ENCODE measurements at places on chromosomes 1 and 21.

DNA sequence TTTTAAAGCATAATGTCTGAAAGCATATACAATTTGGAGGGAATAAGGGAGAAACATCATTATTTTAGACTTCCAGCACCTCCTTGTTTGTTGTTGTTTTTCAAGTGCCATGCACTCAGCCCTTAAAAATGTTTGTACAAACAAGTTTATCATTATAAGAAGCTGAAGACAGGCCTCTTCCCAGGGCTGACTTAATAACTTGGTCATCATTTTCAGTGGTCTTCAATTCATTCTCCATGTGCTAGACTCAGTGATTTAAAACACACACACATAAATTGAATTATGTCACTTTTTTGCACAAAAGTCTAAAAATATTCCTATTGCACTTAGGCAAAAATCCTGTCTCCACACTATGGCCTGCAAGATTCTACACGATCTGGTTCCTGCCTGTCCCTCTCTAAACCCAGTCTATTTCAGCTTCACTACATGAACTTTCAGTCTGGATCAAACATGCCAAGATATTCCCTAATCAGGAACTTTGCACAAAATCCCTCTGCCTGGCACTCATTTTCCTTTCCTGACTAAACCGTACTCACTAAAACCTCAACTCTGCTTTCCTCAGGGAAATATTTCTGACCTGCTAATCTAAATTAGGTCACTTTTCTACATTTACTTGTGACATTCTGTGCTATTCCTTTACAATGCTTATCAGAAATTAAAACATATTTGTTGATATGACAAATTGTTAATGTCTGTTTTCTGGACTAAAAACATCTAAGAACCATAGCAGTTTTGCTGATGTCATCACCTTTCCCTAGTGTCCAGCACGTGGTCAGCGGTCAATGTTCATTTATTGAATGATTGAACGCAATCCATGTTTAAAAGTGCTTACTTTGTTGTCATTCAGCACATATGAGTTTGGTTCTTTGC, 14.8 kb upstream of the GBP5 start:
- H3K27ac ChIP-seq, result peak overlapping the region; percentile 38
- DNase-seq, result no peak
- no peaks in the 10 kb centered on the region for H3K36me3 ChIP-seq

GRCh38 chr1:76640723-76641122, 226.6 kb upstream of the ST6GALNAC5 start:
- DNase-seq, result no peak
- H3K27ac ChIP-seq, result no peak overlapping the region
- H3K4me1 ChIP-seq, result no peaks in the 10 kb centered on the region
- no peak overlapping the region for H3K4me3 ChIP-seq
- H3K36me3 ChIP-seq, result no peaks in the 10 kb centered on the region
- no peaks in the 10 kb centered on the region for H3K27me3 ChIP-seq

DNA sequence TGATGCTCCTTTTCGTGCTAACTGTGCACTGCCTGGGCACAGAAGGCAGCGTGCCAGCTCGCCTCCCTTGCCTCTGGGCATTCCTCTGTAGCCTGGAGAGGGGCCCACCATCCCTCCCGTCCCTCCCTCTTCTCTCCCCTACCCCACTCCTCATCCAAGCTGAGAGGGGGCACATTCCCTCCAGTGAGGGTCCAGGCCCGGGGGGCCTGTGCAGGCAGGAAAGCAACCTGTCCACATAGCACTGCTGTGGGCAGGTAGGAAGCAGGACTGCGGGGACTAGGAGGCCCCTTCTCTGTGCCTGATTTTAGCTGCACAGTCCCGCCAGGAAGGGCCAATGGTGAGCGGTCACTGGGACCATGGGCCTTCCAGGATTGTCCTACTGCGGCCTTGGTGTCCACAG, 10.3 kb upstream of the PKNOX1 start:
- H3K4me3 ChIP-seq, result no peak overlapping the region
- no peaks in the 10 kb centered on the region for H3K36me3 ChIP-seq
- no peaks in the 10 kb centered on the region for H3K4me1 ChIP-seq
- no peaks in the 10 kb centered on the region for H3K27me3 ChIP-seq
- DNase-seq, result no peak
- no peak overlapping the region for H3K27ac ChIP-seq

DNA sequence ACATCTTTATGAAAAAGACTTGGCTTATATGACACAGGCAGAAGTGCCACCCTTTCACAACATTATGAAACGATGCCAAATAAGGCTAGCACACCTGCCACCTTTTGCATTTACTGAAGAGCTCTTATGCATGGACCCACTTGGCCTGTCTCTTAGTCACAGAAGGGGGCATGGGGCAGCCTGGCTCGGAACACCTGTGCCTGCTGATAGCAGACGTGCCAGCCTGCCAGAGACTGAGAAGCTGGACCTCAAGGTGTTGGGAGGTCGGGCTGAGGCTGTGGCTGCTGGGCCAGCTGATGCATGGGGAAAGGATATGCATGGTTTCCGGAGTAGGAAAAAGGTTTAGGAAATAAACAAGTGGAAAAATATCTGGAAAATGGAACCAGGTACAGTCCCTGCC, 21.5 kb downstream of the RCAN1 start:
- no peak overlapping the region for H3K4me3 ChIP-seq
- H3K27ac ChIP-seq, result no peak overlapping the region
- no peaks in the 10 kb centered on the region for H3K4me1 ChIP-seq

GRCh38 chr1:66256629-66257572, 277.1 kb upstream of the SGIP1 start:
- H3K4me1 ChIP-seq, result peaks cover 22% of the 10 kb centered on the region
- H3K36me3 ChIP-seq, result no peaks in the 10 kb centered on the region
- no peak overlapping the region for H3K4me3 ChIP-seq
- no peaks in the 10 kb centered on the region for H3K27me3 ChIP-seq

- no peak overlapping the region for H3K27ac ChIP-seq
- no peak overlapping the region for H3K4me3 ChIP-seq
- H3K36me3 ChIP-seq, result no peaks in the 10 kb centered on the region
- no peak for DNase-seq
- no peaks in the 10 kb centered on the region for H3K27me3 ChIP-seq
- no peaks in the 10 kb centered on the region for H3K4me1 ChIP-seq
Measured at GRCh38 chr1:105483436-105483835, 1573.0 kb upstream of the PRMT6 start.

- H3K27ac ChIP-seq, result no peak overlapping the region
- H3K36me3 ChIP-seq, result no peaks in the 10 kb centered on the region
- no peak overlapping the region for H3K4me3 ChIP-seq
- DNase-seq, result peak; percentile 30
- H3K4me1 ChIP-seq, result peaks cover 10% of the 10 kb centered on the region
- H3K27me3 ChIP-seq, result no peaks in the 10 kb centered on the region
Measured at GRCh38 chr1:71593523-71593922, 512.7 kb upstream of the ZRANB2 start.

DNA sequence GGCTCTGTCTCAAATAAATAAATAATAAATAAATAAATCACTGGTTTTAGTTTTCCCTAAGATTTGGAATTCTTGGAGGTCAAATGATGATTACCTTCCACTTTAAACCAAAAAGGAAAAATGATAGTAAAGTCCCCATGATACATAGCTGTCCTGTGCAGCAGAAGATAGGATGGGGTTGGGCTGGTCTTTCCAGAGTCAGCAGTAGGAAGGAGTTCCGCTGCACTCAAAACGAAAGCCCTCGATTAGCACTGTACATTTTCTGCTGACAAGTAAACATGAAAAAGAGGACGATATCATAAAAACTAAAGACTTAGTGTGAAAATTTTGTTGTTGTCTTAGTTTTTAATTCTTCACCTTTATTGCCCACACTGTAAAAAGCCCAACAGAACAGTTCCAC, 79.7 kb downstream of the ATP5PO start:
- no peak overlapping the region for H3K27ac ChIP-seq
- no peak overlapping the region for H3K4me3 ChIP-seq
- DNase-seq, result no peak
- H3K4me1 ChIP-seq, result no peaks in the 10 kb centered on the region
- no peaks in the 10 kb centered on the region for H3K27me3 ChIP-seq
- H3K36me3 ChIP-seq, result no peaks in the 10 kb centered on the region

DNA sequence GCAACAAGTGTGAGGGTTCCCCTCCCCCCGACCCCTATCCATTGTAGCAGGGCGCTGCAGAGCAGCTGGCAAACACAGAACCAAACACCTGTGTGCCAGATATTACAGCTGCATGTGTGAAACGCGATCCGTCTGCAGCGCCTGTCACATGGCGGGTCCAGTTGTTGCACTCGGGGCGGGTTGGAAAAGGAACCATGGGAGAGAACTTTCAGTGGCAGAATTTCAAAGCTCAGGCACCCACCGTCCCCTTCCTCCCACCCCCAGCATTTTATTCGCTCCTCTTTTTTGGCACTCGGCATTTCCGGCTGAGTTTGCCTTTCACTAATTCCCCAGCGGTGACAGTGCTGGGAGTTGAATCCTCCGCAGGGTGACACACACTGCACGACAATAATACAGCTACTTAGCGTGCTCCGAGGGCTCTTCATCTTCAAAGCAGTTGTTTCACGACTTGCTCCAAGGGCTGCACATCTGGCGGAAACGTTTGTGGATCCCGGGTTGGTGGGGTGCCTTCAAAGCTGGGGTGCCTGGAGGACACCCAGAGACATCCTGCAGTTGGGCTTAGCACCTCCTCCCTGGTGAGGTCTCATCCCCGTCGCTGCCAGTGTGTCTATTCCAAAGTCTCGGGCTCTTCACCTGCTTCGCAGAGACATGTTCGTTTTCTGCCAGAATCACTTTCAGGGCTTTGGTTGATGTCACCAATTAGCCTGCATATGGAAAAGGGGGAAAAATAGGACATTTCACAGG, 180.7 kb downstream of the ZBTB18 start:
- no peaks in the 10 kb centered on the region for H3K27me3 ChIP-seq
- no peaks in the 10 kb centered on the region for H3K36me3 ChIP-seq
- no peak for DNase-seq
- H3K27ac ChIP-seq, result no peak overlapping the region
- no peak overlapping the region for H3K4me3 ChIP-seq

GRCh38 chr1:27682351-27682944, 10.5 kb upstream of the IFI6 start:
- H3K36me3 ChIP-seq, result no peaks in the 10 kb centered on the region
- DNase-seq, result no peak
- H3K27me3 ChIP-seq, result no peaks in the 10 kb centered on the region
- H3K4me3 ChIP-seq, result no peak overlapping the region
- H3K4me1 ChIP-seq, result no peaks in the 10 kb centered on the region

- H3K4me3 ChIP-seq, result no peak overlapping the region
- DNase-seq, result no peak
- no peaks in the 10 kb centered on the region for H3K4me1 ChIP-seq
- no peaks in the 10 kb centered on the region for H3K27me3 ChIP-seq
- no peaks in the 10 kb centered on the region for H3K36me3 ChIP-seq
- no peak overlapping the region for H3K27ac ChIP-seq
Measured at GRCh38 chr1:198118134-198118533, 38.7 kb upstream of the NEK7 start.

- peaks cover 8% of the 10 kb centered on the region for H3K36me3 ChIP-seq
- peak overlapping the region; percentile 86 for H3K27ac ChIP-seq
- H3K4me1 ChIP-seq, result peaks cover 49% of the 10 kb centered on the region
Measured at GRCh38 chr1:248824701-248825100, 1.0 kb downstream of the SH3BP5L start.

GRCh38 chr1:27928216-27928954, 6.4 kb upstream of the SMPDL3B start:
- H3K27me3 ChIP-seq, result no peaks in the 10 kb centered on the region
- no peak for DNase-seq
- no peak overlapping the region for H3K4me3 ChIP-seq
- H3K4me1 ChIP-seq, result no peaks in the 10 kb centered on the region

DNA sequence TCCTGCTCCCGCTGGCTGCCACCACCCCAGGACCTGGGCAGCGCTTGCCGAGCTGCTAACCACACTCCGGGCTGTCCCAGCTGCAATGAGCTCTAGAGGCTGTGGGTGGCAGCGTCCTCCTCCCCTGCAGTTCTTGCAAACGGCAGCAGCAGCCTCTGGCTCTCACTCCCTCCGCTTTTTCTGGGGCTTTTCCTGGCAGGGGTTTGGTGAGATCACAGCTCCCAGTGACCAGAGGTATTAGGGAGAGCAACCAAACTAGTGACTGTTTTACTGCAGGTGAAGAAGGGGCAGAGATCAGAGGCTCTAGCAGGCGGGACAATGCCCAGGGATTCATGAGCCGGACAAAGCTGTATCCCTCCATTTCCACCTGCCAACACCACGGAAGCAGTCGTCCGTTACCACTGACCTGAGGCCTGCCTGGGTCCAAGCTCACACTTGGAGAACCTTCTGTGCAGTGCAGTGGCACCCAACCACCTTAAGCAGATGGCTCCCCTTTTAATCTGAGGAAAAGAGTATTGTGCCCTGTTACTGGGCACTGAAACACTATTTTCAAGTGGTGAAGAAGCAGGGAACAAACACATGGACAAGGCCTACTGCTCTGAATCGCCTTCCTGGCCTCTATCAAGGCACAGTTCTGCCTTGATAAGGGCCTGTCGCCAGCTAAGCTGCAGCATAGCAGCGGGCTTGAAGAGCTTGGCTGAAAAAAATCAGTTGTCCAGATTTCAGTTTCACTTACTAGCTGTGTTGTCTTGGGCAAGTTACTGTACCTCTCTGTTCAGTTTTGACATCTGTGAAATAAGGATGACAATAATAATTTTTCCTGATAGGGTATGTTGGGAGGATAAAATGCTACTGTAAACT, at the start of gene F5:
TSS of gene F5 (minus strand) at position 87 of the 861 bp plus-strand sequence. CDS start 95 bp downstream, outside the sequence.
- 0 out of 2 replicates have a peak, but pooled peaks cover 4% of the 10 kb centered on the region for H3K4me1 ChIP-seq
- no peak within 1 kb of the TSS for H3K27ac ChIP-seq
- H3K4me3 ChIP-seq, result peak within 1 kb of the TSS; percentile 16
- peak; percentile 80 for DNase-seq
- H3K27me3 ChIP-seq, result no peaks in the 10 kb centered on the region

DNA sequence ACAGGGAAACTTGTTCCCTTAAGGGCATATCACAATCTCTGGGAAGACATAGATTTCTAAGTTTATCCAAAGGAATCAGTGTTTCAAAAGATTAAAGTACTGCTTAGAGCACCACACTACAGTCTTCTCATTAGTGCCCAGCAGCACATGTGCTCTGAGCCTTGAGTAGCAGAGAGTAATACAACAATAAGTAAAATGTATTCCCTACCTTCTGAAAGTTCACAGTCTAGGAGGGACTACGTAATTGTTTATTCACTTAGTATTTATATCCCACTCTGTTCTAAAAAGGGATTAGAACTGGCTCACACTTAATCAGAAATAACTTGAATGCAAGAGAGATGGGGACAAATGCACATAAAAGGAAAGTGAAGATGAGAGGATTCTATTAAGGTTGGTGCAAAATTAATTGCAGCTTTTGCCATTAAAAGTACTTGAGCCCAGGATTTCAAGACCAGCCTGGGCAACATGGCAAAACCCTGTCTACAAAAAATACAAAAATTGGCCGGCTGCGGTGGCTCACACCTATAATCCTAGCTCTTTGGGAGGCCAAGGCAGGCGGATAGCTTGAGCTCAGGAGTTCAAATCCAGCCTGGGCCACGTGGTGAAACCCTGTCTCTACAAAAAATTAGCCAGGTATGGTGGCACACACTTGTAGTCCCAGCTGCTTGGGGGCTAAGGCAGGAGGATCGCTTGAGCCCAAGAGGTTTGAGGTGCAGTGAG, 9.0 kb downstream of the SYNC start:
- DNase-seq, result no peak
- H3K36me3 ChIP-seq, result no peaks in the 10 kb centered on the region
- no peaks in the 10 kb centered on the region for H3K27me3 ChIP-seq
- H3K4me1 ChIP-seq, result no peaks in the 10 kb centered on the region
- no peak overlapping the region for H3K27ac ChIP-seq
